ENCODE measurements at places on chromosomes 4 and X. TPM values are rescaled to one million over a fixed set of nuclear protein-coding genes. Genes with fewer than 3 reads are reported as not detected.
A peak's percentile ranks its signal among the peaks of the same experiment; 100 is the strongest.

DNA sequence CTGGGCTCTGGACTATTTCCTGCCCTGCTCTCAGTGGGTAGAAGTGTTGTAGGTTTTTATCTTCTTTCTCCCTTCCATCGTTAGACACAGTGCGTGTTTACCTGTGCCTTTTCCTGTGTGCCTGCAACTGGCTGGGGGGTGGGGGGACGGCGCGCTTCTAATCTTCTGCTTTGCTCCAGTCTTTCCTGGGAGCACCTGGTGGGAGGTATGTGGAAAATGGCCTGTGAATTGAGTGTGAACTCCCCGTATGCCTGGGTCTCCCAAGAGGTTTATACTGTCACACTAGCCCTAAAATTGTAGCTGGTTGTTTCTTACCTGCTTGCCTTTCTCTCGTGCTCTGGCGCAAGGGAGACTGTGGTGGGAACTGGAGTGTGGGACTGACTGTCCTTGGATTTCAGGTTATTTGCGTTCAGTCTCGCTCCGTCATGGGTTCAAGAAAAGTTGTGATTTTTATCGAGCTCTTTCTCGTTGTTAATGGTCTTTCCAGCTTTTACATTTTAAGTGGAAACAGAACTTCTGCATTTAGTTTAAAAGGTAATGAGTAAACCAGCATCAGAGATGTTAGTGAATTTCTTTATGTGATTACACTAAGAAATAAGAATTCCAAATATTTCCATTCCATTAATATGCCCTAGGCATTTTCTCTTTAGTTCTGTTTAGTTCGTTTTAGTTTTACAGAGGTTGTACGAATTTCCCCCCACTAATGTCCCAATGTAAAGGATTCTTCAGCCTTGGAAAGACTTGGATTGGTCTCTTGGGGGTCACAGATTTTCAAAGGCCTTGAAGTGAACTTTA, 15.3 kb downstream of the MRPL1 start:
- DNase-seq: no peak

TMEM255A gene
- not detected for total RNA-seq

DNA sequence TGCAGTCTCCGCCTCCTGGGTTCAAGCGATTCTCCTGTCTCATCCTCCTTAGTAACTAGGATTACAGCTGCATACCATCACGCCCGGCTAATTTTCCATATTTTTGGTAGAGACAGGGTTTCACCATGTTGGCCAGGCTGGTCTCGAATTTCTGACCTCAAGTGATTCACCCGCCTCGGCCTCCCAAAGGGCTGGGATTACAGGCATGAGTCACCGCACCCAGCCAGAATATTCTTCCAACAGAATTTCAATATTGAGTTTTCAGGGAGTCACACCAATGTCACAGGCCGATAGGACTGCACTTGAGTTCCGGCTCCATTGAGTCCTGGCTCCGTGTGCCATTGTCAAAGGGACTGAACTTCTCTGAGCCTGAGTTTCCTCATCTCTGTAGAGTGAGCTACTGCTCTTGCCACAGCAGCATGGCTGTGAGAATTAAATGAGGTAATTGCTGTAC, 82.9 kb downstream of the CLCN4 start:
- DNase-seq: no peak

- DNase-seq: no peak
Measured at GRCh38 chrX:132652871-132653270, 164.0 kb upstream of the MBNL3 start.

- no peak for DNase-seq
Measured at GRCh38 chrX:11351375-11352295, 58.4 kb downstream of the AMELX start.

FAAH2 gene
- total RNA-seq: 3.1 TPM

SCARB2 gene
- total RNA-seq: 105 TPM

GRCh38 chrX:68807818-68808217, 21.0 kb upstream of the EFNB1 start:
- peak; percentile 66 for DNase-seq

HGFAC gene
- not detected for total RNA-seq

- DNase-seq: no peak
Measured at GRCh38 chr4:8279321-8280157, 10.0 kb downstream of the HTRA3 start.

MCF2 gene
- total RNA-seq: not detected

TMPRSS11B gene
- not detected for total RNA-seq

DNA sequence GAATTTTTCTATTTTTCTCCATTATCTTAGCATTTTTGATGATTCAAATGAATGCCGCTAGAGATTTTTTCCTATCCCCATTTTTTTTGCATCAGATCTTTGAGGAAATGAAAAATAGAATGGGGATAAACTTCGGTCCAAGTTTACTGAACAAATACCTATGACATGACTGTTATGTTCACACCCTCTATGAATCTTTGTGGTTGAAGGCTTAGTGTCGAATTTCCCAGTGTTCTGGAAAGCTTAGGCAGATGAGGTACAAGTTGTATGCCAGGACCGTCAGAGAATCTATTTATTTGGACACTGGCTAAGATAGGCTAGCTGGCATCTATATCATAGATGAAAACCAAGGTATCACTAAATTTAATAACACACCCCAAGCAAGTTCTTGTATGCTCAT, 123.4 kb downstream of the SPCS3 start:
- no peak for DNase-seq

DNA sequence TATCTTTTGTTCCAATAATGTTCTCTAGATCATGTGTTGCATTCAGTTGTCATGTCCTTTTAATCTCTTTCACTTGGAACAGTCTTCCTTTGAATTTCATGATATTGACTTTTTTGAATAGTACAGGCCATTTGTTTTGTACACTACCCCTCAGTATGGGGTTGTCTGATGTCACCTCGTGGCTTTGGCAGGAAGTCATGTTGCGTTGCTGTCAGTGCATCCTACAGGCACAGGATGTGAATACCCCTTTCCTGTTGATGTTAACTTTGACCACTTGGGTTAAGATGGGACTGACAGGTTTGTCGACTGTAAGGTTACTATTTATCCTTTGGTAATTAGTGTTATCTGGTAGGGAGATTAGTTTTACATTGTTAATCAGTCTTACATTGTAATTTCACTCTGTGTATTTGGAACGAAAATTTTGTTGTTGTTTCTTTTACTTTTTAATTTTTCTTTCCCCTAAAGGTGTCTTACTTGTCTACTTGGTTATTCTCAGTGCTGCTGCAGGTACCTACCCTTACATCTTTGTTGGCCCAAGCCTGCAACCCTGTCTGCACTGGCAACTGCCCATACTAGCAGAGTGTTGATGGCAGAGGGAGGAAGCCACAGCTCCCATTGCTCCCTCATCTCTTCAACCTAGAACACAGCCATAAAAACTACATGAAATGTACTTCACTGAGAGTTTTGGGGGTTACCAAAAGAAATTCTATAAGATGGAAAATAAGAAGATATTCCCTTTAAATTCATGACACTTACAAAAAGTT, 14.7 kb upstream of the ATP8A1 start:
- no peak for DNase-seq

APELA gene
- total RNA-seq: not detected

GRCh38 chrX:78595901-78596502, 63.1 kb downstream of the RTL3 start:
- no peak for DNase-seq

All from HT-29 (cell line).